Osteocyte (in vitro differentiated cells): ENCODE measurements at places on chromosomes 2 and 18. TPM values are rescaled to one million over a fixed set of nuclear protein-coding genes. Genes with fewer than 3 reads are reported as not detected.

DNA sequence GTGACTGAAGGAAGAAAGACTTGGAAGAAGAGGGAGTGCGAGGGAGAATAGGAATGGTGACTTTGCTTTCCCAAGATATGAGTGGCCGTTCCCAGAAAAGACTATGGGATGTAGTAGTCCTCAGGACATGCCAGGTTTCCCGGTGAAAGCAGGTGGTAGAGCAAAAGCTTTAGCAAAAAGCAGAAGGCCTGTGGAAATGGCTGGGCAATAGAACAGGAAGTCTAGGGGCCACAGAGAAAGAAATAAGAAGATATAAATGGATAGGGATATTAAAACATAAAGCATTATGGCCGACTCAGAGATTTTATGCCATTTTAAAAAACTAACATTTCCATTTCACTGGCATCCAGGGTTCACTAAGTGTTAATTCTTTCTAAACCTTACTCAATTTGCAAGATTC is 1.2 kb upstream of the SERPINB13 start:
- no peak for DNase-seq

GRCh38 chr2:191319186-191319585 is 74.0 kb downstream of the MYO1B start:
- no peak for DNase-seq

- DNase-seq = no peak
Measured at GRCh38 chr2:132937629-132938028, 267.6 kb upstream of the LYPD1 start.

- DNase-seq = no peak
Measured at GRCh38 chr2:165017966-165018596, 62.8 kb upstream of the SLC38A11 start.

The MBOAT2 gene
- 94.7 and 101 TPM in 2 replicates for total RNA-seq

The MAP3K19 gene
- not detected in 2 replicates for total RNA-seq
